ENCODE measurements at places on chromosomes 3 and 15. TPM values are rescaled to one million over a fixed set of nuclear protein-coding genes. Genes with fewer than 3 reads are reported as not detected.

DNA sequence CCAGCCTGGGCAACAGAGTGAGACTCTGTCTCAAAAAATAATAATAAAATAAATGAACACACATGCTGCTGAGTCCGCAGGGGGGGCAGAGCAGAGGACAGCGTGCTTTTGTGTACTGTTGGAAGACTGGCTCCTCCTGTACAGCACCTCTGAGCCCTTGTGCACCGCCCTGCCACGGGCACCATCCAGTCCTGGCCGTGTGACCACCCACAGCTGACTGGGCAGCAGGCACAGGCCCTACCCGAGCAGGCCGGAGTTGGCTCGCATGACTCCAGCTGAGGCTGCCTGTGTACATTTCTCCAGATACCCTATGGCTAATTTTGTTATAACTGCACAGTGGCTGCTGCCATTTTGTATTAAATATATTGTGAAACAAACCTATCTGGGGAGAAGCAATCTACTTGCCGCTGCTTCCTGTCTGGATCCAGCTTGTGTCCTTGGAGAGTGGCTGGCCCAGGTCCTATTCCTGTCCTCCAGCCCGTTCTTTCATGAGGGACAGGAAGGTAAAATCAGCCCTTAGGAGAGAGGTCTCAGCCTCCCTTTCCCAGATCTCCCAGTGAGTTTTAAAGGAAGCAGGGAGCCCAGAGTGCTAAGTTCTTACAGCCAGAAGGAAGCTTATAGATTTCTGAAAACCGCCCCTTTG, 14.6 kb downstream of the IVD start:
- DNase-seq, result peak; percentile 16

DNA sequence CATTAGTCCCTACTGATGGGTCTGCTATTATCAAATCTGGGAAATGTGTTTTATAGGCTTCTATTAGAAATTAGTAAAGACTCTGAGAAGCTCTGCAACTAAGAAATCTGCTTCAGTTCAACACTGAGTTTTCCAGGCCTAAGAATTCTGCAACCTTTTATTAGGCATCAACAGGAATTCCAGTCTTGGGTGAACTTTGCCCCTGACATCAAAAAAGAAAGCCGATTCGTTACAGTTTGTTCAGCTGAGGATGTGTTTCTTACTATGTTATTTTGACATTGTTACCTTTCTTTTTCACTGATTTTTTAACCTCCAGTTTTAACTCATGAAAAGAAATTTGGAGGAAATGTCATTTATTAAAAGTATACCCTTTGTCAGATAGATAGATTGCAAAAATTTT, 131.5 kb upstream of the KCNH8 start:
- DNase-seq, result no peak

DNA sequence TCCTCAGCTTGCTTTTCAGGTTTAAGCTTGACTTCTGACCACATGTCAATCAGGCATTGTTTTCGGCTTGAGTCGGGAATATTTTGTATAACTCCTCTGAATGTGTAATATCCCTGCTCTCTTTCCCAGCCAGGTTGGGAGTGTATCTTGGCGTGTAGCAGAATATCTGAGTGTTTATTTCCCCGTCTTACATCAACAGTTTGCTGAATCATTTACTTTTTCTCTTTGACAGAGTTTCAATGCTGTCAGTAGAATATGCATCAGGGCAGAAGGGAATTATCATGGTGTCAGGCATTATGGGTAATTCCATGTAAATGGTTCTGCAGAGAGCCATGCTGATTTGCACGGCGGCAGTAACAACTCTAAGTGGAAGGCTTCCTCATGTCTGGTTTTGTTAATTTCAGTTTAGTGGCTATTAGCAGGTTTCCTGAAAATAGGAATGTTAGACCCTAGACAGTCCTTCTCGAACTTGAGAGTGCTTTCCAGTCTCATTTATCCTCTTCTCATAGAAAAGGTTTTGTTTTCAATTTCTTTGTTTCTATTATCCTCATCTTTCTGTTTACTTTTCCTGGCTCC, 566.3 kb downstream of the AGBL1 start:
- no peak for DNase-seq

DNA sequence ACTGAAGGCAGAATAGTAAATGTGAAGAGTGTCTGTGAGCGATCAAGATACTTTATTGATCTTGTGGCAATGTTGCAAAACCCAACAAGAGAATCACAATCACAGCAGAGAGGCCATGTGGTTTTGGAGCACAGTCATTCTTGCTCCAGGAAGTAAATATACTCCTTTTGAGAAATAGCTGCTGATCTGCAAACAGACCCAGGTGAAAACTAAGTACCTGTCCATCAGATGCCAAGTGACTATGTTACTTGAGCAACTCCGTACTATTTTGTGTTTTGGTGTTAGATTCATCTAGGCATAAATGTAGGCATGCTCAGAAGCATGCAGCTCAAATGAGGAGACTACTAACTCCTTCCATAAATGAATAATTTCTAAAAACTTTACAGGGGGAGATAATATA, 627.9 kb downstream of the ZBBX start:
- no peak for DNase-seq

- no peak for DNase-seq
Observed at GRCh38 chr3:18441551-18441950, 16.4 kb upstream of the SATB1 start.

GRCh38 chr15:35437157-35437556, 108.8 kb downstream of the DPH6 start:
- DNase-seq, result no peak

DNA sequence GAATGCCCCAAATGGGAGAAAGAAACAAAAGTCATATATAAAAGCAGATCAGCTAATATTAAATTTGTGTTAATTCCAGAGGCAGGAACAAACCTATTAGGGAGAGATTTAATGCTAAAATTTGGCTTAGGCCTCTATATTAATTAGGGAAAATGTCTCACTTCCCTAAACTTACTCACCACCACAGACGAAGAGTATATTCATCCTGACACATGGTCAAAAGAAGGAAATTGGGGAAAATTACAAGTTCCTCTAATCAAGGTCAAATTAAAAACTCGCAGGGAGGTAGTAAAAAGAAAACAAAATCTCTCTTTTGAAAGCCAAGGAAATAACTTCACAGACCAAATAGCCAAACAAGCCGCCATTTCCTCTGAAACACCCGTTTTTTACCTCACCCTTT, 32.2 kb downstream of the GRM2 start:
- no peak for DNase-seq

DNA sequence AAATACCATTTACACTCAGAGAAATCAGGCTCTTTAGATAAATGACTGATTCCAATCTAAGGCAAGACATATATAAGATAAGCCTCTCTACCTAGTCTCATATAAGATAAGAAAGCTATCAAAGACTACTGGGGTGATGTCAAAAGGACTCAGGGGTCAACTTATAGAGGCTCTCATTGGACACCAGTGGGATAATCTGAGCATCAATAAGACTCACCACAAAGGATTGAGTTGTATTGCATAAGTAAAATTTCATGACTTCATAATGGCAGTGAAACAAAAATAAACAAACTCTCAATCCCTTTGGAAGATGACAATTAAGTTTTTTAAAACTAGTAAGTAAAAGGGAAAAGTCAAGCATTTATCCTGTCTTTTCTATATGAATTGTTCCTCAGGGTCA, 317.8 kb downstream of the SHQ1 start:
- no peak for DNase-seq

- DNase-seq, result no peak
Observed at GRCh38 chr15:64665179-64665578, 110.2 kb downstream of the RBPMS2 start.

- no peak for DNase-seq
Observed at GRCh38 chr15:81117581-81117980, 16.5 kb upstream of the CFAP161 start.

- no peak for DNase-seq
Observed at GRCh38 chr3:167913219-167913835, 177.8 kb downstream of the SERPINI1 start.

GRCh38 chr15:69444686-69445085, 7.9 kb upstream of the RPLP1 start:
- DNase-seq, result no peak

DNA sequence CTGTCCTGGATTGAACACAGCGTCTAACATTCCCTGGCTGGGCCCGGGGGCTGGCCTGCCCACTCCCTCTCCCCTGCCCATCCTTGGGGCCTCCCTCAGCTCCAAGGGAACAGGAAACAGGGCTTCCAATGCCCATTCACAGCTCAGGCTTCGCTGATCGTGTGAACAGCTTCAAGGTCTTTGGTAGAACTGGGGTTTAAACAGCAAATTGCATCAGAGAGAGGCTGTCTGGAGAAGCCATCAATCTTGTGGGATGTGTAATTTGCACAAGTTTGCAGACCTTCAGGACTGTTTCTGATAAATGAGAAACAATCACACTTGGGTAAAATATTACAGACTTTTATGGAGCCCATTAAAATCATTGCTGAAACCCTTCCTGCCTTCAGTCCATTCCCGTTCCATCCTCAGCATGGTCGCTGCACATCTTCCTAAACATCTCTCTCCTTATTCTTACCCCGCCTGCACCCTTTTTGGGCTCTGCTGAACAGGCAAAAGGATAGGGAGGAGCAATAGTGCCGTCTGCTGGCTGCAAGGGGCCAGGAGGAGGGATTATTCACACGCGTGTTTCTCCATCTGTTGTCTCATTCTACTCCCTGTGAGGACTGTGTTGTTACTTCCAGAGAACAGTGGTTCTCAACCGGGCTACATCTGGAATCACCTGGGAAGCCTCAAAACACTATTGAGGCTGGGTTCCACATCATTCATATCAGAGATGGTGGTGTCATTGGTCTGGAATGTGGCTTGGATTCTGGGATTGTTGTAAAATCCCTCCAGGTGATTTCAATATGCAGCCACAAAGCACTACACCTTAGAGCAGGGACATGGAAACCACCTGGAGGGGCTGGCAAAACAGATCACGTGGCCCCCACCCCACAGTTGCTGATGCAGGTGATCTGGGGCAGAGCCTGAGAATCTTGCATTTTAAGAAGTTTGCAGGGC, 116.3 kb downstream of the CLSTN2 start:
- DNase-seq, result no peak

- DNase-seq, result no peak
Observed at GRCh38 chr3:128647307-128647706, 3.3 kb downstream of the RPN1 start.

The SEMA6D gene
- 34.4 TPM for total RNA-seq

The CLCN2 gene
- total RNA-seq, result 89.9 TPM

The PRTG gene
- 1.3 TPM for total RNA-seq

The SNX22 gene
- 0.73 TPM for total RNA-seq

The LRRC31 gene
- total RNA-seq, result 62.9 TPM

The CD86 gene
- total RNA-seq, result 6.0 TPM

The ROBO2 gene
- total RNA-seq, result 0.28 TPM

The TMC3 gene
- total RNA-seq, result not detected

The MINDY4B gene
- not detected for total RNA-seq

The IL17RE gene
- 88.7 TPM for total RNA-seq

The DLEC1 gene
- total RNA-seq, result 1.5 TPM

The EPHB3 gene
- total RNA-seq, result 32.9 TPM

The TRNT1 gene
- 22.0 TPM for total RNA-seq
